ENCODE measurements at places on chromosomes 13 and 19.

DNA sequence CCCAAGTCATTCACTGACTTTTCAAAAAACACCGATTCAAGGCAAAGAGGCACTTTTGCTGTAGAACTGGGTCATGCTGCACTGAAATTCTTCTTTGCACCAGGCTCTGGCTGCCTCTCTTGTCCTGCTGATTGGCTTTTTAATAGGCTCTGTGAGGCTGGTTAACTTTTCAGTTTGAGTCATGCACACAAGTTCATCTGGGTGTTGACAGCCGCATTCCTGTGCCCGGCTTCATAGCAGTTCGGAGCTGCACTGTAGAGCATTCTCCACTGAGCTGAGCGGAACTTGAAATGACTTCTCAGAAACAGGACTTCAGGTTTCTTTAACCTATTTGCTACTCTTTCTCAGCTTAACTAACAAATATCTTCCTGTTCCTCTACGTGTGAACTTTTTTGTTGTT, 978.3 kb downstream of the UQCRFS1 start:
- peak; percentile 42 for DNase-seq

DNA sequence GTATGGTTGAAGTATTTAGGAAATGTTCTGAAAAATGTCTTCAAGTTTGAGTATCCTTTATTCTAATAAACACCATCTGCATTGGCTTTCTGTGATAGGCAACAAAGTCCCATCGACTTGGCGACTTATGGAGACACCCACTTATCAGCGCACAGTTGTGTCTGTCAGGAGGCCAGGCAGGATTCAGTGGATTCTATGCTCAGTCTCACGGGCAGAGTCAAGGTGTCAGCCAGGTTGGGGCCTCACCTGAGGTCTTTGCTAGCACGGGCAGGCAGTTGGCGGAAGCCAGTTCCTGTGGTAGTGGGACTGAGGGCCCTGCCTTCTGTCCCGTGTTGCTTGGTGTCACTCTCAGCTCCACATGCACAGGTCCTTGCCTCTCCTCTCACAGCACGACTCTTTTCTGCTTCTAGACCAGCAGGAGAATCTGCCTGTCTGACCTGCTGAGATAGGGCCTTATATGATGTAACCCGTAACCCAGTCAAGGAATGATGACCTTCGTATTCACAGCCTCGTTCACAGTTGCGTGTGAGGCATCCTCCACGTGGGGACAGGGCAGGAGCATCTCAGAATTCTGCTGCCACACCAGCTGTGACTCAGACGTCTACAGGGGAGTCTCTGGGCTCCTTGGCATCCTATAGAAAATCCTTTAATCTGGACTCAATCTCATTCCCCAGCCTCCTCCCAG, 10.0 kb downstream of the CUL4A start:
- no peak for DNase-seq

DNA sequence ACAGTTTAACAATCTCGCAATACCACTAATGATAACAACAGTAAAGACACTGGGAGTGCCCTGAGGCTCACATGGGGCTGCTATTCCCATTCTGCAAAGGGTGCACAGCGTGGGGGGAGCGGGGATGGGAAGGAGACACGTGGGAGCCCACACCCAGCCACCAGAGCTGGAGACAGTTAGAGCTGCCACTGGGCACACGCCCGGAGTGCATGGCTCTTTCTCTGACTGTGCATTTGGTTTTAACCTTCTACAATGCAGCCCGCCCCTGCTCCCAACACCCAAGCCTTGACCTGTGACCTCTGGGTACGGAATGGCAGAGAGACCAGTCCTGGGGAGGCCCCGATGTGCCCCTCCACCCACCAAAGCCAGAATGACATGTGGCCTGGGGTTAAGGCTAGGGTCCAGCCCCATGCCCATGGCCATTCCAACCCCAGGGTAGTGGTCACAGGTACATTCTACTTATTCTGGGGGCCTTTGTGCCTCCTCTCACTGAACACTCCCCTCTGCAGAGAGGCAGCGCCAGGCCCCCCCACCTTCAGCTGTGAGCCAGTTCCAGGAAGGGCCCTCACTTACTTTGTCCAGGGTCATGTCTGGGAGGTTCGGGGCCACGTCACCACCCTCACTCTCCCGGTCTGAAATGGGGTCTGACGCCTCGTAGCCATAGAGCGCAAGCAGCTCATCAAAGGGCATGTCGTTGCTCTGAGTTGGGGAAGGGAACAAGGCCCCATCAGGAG, 17.1 kb downstream of the MIER2 start:
- DNase-seq, result no peak

DNA sequence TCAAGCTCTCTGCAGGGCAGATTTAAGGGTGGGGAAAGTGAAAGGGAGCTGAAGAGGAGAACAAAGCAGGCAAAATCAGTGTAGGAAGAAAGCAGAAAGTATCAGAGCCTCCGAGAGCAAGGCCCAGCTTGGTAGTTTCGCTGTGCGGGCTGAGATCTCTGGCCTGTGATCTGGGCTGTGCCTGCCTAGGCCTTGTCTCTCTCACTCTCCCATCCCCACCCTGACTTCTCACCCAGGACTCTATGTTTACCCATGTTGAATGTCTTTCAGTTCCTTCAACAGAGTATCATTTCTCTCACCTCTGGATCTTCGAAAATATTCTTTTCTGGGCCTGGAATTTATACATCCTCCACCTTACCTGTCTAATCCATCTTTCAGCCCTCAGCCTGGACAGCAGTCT, 391.3 kb downstream of the FOXO1 start:
- no peak for DNase-seq

DNA sequence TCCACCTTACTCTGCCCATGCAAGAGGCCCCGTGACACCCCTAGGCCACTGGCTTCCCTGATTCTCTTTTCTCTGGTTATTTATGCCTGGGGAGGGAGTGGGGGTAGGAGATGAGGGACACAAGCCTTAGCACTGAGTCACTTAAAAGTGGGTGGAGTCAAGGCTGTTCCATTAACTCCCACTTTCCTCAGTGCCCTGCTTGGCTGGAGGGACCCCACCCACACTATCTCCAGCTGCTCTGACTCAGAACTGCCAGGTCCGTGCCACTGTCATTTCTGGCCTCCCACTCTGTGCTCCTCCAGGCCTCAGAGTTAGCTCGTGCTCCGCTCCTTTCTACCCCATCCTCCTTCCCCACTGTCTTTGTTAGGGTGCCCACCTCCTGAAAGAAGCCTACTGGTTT, 113.4 kb upstream of the UQCRFS1 start:
- no peak for DNase-seq

GRCh38 chr19:8329996-8330395, 8.7 kb downstream of the RPS28 start:
- DNase-seq, result no peak

DNA sequence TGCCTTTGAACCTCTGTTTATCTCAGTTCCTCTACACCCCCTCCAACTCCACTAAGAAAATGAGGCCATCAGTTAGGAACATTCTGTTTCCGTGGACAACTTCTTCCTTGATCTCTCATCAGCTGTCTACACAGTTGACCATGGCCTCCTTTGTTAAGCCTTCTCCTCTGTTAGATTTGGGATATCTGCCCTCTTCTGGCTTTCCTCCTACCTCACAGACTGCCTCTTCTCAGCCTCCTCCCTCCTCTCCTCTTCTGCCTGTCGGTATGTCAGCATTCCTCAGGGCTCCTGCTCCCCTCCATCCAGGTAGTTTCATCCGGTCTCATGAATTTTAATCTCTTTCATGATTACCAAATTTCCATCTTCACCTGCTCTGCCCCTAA, 454.9 kb downstream of the FOXO1 start:
- DNase-seq, result no peak

DNA sequence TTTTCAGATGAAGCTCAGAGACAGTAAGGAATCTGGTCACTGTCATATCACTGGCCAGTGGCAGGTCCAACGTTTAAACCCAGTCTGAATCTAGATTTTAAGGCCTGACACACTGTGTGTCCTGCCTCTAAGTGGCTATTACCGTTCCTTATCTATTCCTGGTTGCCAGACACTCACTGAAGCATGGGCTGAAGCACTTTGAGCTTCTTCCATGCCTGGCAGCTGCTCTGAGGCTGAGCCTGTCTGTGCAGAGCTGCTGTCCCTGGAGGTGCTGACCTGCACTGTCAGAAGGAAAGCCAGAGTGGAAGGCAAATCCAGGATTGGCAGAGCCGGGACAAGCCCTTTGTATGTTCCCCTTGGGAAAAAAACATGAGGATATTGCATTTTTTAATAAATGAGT, 109.2 kb upstream of the SLC7A1 start:
- DNase-seq, result peak; percentile 40

- DNase-seq, result peak; percentile 91
Observed at GRCh38 chr13:29969286-29969685, 118.9 kb upstream of the UBL3 start.
